ENCODE measurements at places on chromosomes 7 and 10. TPM values are rescaled to one million over a fixed set of nuclear protein-coding genes. Genes with fewer than 3 reads are reported as not detected.

ADRA2A gene
- 1.4 TPM for total RNA-seq

NRP1 gene
- total RNA-seq, result 43.4 TPM

RHOBTB1 gene
- total RNA-seq, result 22.7 TPM

CPN1 gene
- not detected for total RNA-seq

LRRC18 gene
- not detected for total RNA-seq

RBM28 gene
- 27.1 TPM for total RNA-seq

PNLIPRP2 gene
- not detected for total RNA-seq

WIPF3 gene
- total RNA-seq, result 3.7 TPM

GPRIN2 gene
- 1.6 TPM for total RNA-seq

SPDYE2 gene
- total RNA-seq, result not detected

C7orf33 gene
- total RNA-seq, result not detected

EGFR gene
- 116 TPM for total RNA-seq

CNNM1 gene
- 3.1 TPM for total RNA-seq

XRCC2 gene
- 0.78 TPM for total RNA-seq

RPEL1 gene
- not detected for total RNA-seq

Data from gastroesophageal sphincter (tissue), 4 donors.